ENCODE measurements at places on chromosomes 5 and 9.

DNA sequence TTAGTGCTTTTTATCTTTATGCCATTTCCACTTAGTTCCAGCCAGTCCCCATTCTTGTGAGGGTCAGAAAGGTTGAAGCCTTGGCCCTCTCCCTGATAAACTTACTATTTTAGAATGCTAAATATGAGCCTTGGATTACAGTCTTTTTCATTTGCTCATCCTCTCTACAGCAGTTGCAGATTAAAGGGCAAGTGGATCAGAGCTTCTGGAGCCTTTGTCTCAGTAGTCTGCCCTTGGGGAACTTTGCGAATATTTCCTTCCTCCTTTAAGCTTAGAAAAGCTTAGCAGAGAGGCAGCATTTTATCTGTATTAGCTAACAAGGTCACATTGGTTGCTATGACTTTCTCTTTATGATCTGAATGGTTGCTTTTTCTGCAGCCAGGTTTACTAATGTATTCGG, 11.5 kb downstream of the FSD1L start:
- no peak for DNase-seq

GRCh38 chr5:35659556-35659955, 41.9 kb downstream of the SPEF2 start:
- no peak for DNase-seq

GRCh38 chr5:87231037-87231808, 36.5 kb upstream of the RASA1 start:
- no peak for DNase-seq

- DNase-seq = no peak
Measured at GRCh38 chr9:85700330-85700729, 41.4 kb downstream of the AGTPBP1 start.

DNA sequence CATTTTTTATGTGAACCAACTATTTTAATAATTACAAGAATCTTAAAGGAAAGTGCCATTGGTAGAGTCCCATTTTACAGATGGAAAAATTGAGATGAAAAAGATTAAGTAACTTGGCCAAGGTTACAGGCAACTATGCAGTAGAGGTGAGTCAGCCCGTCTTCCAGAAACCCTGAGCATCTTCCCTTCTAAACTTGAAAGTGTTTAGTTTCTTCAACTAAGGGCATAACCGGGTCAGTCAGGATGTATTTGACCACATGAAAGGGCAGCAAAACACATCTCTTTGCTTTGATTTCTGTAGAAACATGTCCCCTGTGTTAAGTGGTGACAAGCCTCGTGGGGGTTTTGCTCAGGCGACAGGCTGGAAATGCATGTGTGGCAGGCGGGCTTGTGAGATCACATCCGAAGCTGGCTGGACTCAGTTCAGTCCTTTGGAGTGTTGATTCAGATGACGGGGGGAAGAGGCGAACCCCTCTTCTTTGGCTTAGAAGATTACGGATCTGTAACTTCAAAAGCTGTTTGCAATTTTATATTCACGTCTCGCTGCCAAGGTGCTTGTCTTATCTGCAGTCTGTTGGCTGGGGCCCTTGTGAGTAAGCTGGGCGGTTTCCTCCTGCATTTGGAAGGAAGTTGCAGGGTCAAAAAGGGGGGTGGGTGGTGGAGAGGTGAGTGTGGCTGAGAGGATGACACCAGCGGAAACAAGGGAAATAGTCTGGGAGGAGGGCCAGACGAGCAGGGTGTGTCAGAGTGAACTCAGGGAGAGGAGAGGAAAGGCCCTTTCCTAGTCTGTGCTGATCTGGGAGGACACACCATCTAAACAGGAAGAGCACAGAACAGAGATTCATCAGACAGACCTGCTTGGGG, 78.9 kb upstream of the RPS23 start:
- peak; percentile 57 for DNase-seq

DNA sequence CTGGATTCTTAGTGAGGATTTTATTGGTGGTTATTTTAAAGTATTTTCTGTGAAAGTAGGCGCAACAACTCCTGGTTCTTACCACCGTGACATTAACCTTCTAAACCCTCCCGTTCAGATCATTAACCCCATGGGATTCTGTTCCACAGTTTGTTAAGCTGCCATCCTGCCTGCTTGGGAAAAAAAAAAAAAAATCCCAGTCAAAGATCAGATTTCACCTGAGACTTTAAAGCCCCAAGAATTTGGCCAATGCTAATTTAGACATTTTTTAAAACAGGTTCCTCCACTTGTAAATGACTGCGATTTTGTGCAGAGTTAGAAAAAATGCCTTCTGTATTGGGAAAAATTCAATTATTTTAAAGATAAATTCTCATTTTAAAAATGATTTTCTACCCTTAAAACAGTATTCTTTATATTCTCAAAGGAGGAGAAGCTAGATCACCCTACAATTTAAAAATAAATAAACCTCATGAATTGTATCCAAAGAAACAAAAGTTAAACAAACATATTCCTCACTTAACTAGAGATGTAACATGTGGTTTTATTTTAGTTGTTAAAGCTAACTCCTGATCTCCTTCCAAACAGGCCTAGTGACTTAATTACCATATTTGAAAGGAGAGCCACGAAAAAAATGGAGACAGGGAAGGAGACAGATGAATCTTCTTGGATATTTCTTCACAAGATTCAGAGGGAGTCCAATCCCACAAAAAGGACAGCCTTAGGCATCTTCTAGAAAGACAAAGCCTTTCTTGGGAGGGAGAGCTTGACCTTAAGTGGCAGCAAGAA, 93.1 kb upstream of the IFNK start:
- no peak for DNase-seq

GRCh38 chr5:59007460-59008063, 424.7 kb downstream of the RAB3C start:
- DNase-seq = no peak

DNA sequence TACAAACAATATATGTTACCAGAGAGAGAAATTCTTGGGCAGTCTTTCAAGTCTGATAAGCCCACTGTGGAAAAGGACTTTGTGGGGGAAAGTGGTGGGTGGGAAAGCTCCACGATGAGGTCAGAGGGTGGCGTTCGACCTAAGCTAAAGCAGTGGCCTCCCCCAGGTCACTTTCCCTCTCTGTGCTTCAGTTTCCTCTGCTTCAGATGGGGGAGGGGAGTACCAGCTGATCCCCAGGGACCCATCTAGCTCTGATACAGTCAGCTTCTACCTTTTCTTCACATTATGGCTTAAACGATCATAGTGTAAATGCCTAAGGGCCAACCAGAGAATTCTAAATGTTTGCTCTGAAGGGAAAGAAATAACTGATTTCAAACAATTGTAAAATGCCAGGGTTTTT, 36.6 kb upstream of the ARSB start:
- no peak for DNase-seq

- no peak for DNase-seq
Measured at GRCh38 chr9:12771891-12772290, 2.9 kb upstream of the LURAP1L start.

Measured in activated T-helper 1 cell treated with Interleukin-2 at 50 U/mL for 16 hours (primary cell).